LoVo (cell line): ENCODE measurements at places on chromosomes 7 and 10.
A peak's percentile ranks its signal among the peaks of the same experiment; 100 is the strongest.

- DNase-seq, result no peak
Measured at GRCh38 chr7:146319629-146320028, 203.0 kb downstream of the CNTNAP2 start.

DNA sequence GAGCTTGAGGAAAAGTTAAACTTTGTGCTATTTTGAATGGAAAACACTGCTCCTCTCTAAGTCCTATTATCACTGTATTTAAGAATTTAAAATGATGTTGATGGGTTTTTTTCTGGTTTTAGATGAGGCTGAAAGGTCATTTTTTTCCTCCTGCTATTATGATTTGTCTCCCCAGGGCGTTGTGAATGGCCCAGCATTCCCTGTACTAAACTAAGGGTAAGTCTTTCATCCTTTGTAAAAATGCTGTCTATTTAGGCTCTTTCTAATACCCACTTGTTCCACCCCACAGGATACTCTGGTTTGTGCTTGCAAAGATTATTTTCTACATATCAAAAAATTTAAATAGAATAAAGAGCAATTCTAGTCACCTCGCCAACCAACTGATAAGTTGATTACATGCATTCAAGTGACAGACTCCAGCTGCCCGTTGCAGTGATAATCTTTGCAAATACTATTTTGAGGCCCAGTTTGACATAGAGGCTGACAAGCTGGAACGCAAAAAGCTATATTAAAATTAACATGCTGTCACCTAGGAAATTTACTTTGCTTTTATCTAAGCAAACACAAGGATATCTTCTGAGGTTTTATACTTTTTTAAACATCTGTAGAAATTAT lies 222.3 kb upstream of the TMEM229A start:
- DNase-seq, result no peak

DNA sequence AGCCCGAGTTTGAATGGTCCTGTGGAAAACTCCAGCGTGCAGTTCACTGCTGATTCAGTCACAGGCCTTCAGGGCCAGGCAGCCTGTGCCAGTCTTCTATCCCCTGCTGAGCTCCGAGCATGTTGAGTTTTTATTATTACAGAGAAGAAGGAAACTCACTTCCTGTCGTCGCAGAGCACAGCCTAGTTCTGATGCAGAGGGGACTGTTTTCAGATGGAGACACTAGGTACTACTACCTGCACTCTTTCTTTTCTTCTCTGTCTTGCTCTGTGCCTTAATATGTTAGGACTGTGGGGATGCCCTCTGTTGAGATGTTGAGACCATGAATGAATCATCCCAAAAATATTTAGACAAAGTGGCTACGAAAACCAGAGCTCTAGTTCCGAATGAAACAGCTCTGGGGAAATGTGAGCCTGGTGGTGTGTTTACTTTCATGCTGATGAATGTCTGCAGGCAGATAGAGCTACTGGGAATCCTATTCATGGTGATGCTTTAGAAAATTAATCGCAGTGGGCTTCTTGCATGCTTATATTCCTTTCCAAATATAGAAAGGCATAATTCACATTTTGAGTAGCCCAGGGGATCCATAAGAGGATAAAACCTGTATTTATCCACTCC lies 29.6 kb downstream of the CASP7 start:
- DNase-seq, result no peak

DNA sequence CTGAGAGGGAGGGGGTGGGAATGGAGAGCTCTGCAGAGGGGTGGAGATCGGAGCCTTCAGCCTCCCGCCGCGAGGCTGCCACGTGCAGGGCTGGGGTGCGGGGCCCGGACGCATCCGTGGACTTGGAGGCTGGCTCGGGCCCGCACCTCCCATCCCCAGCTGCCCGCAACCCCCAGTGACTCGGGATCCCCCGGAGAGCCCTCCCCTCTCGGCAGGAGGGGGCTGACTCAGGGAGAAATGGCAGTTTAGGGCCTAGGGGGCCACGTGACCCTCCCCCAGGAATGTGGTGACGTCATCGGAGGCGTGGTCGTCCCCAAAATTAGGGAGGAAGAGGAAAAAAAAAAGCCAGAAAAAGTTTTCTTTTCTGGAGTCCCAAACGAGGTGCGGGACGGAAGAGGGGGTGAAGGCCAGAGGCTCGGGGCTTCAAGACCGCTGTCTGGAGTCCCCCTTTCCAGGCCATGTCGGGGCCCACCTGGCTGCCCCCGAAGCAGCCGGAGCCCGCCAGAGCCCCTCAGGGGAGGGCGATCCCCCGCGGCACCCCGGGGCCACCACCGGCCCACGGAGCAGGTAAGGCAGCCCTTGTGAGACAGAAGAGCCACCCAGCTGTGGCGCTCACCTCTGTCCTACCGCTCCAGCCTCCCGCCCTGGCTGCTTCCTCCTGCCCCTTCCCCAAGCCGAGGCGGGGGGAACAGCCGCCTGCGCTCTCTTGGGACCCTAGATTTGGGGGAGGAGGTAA lies at the start of gene TRIP6:
TRIP6 (plus strand) TSS at position 348 of the 736 bp plus-strand sequence; CDS start at position 459, 111 bp downstream.
- DNase-seq, result peak; percentile 71

DNA sequence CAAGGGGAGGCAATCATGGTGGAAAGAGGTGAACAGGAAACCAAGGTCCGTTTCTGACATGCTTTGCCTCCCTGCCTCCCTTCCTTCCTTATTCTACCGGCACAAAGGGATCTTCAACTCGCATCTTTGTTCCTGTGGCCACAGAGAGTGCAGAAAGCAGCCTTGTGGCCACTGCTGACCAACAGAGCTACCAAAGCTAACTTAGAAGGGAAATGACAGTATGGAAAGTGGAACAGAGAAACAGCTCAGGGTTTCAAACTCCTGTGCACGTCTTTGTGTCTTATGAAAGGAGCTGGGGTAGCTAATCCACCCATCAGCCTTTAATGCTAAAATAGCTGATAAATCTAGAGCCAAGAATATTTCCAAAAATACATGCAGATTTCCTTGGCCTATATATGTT lies 588.0 kb downstream of the SORCS1 start:
- no peak for DNase-seq

- DNase-seq, result peak; percentile 39
Measured at GRCh38 chr7:214410-215212, 22.2 kb downstream of the FAM20C start.

DNA sequence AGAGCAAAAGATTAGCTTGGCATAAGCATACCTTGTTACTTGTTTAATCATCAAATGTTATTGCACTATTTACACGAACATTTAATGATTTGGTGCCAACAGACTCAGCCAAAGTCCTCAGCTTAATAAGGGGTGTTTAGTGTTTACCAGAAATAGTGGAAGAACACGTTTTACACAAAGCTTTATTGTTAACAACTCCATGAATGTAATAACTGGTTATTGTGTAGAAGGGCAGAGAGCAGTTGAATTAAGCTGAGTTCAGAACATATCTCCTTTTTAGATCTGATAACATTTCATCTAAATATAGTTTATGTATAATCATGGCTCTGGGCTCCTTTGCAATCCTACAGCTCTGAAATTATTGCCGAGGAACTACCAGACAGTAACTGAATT lies 99.1 kb downstream of the CABCOCO1 start:
- DNase-seq, result peak; percentile 45

DNA sequence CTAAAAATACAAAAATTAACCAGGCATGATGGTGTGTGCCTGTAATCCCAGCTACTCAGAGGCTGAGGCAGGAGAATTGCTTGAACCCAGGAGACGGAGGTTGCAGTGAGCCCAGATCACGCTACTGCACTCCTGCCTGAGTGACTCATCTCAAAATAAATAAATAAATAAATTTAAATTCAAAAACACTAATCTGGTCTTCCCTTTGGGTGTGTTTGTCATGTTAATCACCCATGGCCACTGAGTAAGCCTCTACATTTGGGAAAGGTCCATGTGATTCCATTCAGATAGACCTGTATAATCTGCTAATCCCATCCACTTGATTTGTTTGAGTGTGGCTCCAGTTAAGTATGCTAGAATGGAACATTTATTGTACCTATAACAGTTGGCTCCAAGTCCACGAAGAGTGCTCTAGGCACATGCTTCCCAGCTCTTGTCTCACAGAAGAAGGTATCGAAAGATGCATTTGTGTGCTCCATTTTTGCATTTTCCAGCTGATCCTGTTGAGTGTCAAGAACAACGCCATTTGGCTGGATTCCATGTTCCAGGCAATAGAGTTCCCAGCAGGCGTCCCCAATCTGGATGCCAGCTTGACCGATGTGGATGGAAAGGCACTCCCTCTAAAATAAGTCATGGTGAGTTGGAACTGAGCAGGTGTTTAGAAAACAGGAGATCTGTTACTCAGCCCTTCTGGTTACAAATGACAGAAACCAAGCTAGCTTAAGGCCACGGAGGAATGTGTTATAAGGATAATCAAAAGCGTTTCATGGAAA lies 4.0 kb downstream of the TUBAL3 start:
- DNase-seq, result no peak

DNA sequence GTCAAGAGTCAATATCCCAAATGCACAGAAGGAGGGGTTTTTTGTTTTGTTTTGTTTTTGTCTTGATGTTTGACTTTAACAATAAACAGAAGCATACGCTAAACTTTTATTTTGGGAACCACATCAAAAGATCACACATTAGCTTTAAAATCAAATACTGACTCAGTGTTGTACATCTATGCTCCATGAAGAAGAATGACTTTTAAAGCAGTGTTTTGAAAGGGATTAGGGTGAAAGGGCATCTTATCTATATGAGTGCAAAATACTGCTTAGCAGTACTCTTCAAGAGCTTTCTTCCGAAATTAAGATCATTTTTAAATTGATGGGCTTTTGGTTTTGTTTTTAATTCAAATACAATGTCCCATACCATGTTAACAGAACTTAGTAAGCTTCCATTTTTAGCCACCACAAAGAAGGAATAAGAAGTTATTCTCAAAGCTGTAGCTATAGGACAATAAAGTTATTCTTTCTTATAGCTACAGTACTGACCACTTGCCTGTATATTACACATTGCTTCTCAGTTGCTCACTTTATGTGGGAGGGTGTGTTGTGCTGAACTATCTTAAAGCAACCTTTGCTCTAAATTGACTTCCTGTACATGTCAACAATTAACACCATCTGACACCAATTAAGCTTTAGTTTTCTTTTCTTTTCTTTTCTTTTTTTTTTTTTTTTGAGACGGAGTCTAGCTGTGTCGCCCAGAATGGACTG lies 144.3 kb upstream of the KAT6B start:
- DNase-seq, result no peak

DNA sequence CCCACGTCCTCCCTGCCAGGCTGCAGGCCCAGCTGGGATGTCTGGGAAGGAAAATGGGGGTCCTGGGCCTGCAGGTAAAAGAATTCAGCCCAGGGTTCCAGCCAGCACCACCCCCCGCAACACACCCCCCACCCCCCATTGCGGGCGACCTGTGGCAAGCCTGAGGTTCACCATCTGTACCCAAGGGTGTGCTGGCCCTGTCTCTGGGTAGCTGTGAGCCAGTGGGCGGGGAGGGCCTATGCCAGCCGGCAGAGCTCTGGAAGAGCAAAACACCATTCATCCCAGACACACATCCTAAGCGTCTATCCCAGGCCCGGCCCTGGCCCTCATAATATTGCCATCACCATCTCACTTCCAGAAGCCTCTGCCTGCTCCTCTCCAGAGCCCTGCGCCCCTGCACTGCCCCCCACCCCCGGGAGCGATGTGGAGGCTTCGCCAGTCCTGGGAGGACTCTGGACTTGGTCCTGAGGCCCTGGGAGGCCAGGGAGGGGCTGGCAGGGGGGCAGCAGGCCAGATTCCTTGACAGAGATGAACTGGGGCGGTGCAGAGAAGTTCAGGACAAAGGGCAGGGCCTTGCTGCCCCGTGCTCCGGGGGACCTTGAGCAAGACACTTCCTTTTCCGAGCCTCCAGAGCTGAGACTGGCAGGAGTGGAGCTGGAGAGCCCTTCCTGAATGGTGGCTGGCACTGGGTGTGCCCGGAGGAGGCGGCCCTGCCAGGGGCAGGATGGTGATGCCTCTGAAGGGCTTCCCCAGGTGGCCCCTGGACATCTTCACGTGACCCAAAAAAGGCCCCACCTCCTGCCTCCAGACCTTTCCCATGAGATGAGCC lies 8.7 kb upstream of the TTYH3 start:
- no peak for DNase-seq

GRCh38 chr10:47207281-47207615 lies 92.7 kb upstream of the GDF10 start:
- no peak for DNase-seq
